Kidney glomerular epithelial cell (primary cell): ENCODE measurements at places on chromosomes 12 and 14.

- peak; percentile 71 for DNase-seq
Observed at GRCh38 chr12:55727643-55728185, 1.1 kb downstream of the CD63 start.

DNA sequence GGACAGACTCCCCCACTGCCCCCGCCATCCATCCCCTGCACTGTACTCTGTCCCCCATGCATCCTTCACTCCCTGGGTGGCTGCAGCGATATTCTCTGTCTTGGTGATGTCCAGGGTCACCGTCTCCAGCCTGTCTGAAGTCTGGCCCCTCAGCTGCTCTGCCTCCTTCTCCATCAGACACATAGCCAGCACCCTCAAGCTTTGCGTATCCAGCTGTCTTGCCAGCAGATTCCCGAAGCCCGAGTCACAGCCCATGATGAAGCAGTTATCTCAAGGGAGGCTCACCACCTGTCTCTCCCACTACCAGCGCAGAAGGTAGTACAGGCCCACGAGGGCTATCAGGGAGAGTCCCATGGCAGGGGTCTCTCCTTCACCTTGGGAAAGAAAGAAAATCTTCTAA lies 77.8 kb downstream of the HSD17B6 start:
- DNase-seq: peak; percentile 37

DNA sequence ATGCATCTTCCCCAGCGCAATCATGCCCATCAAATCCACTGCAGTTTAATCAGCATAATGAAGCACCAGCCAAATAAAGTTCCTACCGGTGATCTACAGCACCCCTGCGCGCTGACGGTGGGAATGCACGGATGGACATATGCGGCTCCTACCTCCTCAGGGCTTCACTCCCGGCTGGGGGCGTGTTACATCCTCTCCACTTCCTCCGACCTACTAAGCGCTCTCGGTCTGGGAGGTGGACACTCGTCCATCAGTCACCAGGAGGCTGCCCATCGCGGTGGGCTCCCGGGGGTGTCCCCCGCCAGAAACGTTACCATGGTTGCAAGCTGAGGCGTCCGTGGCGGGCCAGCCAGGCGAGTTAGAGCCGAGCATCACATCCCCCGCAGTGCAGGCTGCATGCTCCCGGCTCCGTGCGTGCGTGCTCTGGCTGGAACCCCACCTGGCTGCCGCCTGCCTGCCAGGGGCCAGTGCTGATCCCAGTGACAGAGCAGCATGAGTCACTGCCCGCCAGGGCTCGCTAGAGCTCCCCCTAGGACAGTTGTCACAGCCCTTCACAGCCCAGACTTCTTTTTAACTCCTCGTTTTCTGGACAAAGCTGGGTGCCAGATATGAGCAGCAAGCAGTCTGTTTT lies 73.0 kb downstream of the CIT start:
- DNase-seq: peak; percentile 68

- no peak for DNase-seq
Observed at GRCh38 chr12:10042167-10042566, 11.7 kb downstream of the CLEC9A start.

DNA sequence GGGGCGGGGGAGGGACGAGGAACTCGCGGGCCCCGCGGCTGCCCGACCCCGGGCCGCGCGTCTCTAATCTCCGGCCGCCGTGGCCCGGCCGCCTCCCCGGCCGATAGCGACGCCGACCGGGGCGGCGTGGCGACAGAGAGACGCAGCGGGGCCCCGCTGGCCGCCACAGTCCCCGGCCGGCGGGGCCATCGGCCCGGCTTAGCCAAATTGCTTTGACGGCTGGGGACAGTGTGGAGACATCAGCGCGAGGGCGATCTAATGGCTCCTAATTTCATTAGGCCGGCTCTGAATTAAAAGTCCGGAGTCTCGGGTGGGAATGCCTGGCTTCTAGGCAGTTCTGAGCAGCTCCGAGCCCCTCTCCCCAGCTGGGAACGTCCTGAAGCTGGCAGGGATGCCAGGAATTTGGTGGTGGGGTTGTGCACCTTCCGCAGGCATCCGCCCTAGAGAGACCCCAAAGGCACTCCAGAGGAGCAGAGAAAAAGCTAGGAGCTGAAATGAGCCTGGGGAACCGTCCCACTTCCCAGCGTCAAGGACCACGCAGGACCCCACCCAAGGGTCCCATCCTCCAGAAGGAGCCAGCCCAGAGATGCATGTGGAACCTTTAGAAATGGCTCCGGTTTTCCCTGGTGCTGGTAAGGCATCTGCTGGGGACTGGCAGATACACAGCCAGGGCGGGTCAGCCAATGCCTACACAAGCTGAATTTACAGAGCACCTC lies 9.6 kb downstream of the TBX5 start:
- no peak for DNase-seq

DNA sequence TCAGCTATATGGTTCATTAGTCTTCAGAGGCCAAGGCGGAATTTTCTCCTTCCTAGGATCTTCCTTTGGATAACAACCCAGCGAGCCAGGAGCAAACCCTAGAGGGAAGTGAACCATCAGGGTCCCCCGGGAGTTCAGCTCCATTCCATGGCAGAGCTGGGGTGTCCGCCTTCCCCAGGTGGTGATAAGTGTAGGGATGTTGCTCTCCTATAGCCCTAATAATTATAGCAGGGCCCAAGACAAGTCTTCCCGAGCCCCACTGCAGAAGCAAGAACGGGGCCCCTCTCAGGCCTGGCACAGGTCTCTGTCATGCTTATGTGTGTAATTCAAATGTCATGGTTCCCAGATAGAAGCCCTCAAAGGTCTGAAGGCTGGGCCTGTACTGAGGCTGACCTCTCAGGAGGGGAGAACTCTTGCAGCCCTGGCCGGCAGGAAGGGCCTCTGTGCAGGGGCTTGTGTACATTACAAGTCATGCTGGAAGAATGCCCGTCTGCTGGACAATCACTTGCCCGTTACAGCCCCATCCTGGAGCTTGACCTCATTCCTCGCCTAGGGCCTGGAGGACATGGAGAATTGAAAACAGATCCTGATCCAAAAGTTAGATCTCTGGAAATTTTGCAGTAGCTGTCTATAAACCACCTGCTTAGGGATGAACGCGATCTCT lies 17.3 kb downstream of the LRTM2 start:
- no peak for DNase-seq

DNA sequence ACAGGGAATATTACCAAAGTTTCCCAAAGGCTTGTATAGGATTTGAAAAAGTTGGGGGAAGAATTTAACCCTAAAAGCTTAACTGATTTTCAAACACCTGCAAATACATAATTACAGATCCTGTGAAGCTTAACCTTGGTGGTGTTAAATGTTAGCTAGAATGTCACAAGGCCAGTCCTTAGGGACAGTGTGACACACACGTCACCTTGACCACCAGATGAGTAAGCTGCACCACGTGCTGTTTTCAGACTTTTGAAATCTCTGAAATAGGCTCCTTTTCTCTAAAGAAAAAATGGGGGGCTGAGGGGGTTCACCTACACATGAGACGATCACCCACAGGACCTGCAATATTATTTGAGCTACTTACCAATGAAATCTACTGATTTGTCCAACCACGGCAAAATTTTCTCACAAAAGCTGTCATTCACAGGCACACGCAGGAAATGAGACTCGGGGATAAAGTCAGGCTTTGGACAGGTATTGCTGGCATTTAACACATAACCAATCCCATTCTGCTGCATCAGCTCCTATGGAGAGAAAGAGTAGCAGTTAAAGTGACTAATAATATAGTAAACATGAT lies 75.9 kb downstream of the DUSP16 start:
- no peak for DNase-seq

- DNase-seq: peak; percentile 73
Observed at GRCh38 chr14:58166005-58166983, 14.3 kb upstream of the ARMH4 start.

DNA sequence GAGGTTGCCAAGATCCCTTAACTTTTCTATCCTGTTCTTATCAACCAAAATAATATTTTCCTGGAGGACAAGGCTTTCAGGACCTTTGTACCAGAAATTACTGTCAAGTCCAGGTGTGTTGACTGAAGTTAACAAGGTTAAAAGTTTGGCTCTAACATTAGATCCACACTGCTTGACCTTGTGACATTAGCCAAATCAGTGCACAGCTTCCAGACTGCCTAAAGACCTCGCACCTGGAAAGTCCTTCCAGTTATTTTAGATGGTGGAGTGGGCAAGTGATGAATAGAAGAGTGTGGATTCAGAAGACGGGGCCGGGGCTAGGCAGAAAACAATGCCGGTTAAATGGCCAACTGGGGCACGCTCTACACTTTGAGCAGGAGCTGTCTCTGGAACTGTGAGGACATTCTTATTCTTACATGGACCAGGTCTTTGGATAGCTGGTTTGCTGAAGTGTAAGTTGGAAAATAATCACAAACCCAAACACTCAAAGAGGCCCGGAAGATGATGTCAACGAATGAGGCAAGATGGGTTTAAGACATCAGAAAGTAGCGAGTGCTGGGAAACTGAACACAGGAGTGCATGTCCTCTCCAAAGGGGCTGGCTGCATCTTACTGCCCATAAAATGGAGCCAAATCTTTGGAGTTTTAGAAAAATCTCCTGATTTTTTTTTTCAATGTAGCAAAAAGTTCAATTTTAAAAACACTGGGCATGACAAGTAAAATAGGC lies 56.3 kb downstream of the NIN start:
- no peak for DNase-seq

- no peak for DNase-seq
Observed at GRCh38 chr14:30082486-30082885, 154.8 kb upstream of the PRKD1 start.

- peak; percentile 86 for DNase-seq
Observed at GRCh38 chr14:94355191-94355794, 32.2 kb upstream of the SERPINA6 start.

GRCh38 chr12:84069699-84070098 lies 842.9 kb downstream of the SLC6A15 start:
- no peak for DNase-seq

GRCh38 chr12:92470608-92471021 lies 232.2 kb upstream of the PLEKHG7 start:
- DNase-seq: no peak

- DNase-seq: no peak
Observed at GRCh38 chr14:95294834-95295599, 24.7 kb downstream of the CLMN start.
